Stimulated activated CD4-positive, alpha-beta T cell treated with anti-CD3 and anti-CD28 coated beads, TNF-alpha, amount 100 ng/mL, for 1 hour (primary cell): ENCODE measurements at places on chromosomes 2 and 18.

DNA sequence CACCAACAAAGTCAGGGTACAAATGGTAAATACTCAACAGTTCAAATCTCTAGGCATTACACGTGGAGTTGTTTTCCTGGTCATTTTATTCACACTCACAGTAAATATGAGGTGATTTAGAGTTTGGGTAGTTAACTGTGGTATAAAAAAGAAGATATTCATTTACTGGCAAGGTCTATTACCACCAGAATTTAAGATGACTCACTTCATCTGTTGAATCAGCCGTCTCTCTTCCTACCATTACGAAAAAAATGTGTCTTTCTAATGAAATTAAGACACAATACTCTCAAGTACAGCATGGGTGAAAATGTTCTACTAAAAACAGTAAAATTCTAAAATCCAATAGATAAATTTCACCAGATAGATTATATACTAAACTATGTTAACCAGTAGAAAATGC, 21.0 kb upstream of the GPR75 start:
- no peak for DNase-seq

GRCh38 chr2:180196419-180196977, 189.4 kb upstream of the CWC22 start:
- no peak for DNase-seq

DNA sequence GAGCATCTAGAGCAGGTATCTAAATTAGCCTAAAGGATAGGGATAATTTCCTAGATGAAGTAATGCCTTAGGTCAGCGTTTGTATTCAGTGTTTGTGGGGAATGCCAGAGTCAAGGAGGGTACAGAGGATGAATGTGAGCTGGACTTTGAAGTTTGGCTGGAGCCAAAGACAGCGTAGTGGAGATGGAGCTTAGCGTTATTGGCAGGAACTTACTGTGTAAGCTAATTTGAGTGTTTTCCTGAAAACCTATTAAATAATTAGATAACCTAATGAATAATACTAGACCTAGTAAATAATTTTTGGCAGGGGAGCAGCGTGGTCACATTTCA, 4.2 kb downstream of the RNF138 start:
- DNase-seq, result no peak

- no peak for DNase-seq
Observed at GRCh38 chr18:2036086-2036485, 535.2 kb downstream of the METTL4 start.

DNA sequence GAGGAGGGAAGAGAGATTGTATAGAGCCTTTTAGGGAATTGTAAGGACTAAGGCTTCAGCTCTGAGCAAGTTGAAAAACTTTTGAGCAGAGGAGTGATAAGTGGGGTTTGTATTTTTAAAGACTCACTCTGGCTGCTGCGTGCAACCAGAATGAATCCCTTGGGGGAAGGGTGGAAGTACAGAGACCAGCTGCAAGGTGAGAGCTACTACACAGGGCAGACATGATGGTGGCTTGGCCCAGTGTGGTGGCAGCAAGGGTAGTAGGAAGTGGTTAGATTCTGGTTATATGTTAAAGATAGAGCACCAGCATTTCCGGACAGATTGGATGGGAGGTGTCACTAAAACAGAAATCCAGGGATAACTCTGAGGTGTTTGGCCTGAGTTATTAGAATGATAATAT, 10.1 kb upstream of the SESTD1 start:
- DNase-seq, result no peak

GRCh38 chr18:62201870-62202269, 14.8 kb downstream of the RELCH start:
- DNase-seq, result no peak

DNA sequence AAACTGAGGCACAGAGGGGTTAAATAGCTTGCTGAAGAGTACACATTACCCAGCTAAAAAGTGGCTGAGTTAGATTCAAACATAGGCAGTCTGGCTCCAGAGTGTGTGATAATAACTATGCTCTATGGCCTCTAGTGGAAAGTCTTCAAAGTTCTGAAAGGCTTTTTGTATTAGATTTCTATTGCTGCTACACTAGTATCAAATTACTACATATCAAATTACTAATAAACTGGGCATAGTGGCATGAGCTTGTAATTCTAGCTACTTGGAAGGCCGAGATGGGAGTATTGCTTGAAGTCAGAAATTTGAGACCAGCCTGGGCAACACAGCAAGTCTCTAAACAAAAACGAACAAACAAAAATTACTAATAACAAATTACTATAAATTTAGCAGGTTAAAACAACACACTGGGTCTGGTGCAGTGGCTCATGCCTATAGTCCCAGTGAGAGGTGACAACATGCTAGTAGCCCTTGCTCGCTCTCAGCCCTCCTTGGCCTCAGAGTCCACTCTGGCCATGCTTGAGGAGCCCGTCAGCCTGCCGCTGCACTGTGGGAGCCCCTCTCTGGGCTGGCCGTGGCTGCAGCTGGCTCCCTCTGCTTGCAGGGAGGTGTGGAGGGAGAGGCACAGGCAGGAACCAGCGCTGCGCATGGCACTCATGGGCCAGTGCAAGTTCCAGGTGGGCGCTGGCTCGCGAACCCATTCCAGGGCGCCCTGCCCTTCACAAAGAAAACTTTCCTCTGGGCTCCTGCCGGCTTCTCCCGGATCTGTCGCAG, 38.2 kb upstream of the TWSG1 start:
- no peak for DNase-seq

DNA sequence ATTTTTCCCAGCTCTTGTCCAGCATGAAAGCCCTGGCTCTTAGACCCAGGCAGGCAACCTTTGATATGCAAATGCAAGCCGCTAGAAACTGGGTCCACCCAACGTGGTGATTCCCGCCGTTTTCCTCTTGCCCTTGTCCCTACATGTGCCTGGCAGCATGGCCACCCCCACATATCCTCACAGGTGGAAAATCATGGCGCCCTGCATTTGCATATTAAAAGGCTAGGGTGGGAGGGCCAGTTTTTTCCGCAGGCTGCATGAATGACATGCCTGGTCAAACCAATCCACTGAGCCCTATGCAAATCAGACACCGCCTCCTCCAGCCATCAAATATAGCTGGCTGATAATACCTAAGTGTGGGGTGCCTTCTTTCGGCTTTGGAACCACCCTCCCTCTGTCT, 1091.8 kb upstream of the NXPH2 start:
- DNase-seq, result no peak

DNA sequence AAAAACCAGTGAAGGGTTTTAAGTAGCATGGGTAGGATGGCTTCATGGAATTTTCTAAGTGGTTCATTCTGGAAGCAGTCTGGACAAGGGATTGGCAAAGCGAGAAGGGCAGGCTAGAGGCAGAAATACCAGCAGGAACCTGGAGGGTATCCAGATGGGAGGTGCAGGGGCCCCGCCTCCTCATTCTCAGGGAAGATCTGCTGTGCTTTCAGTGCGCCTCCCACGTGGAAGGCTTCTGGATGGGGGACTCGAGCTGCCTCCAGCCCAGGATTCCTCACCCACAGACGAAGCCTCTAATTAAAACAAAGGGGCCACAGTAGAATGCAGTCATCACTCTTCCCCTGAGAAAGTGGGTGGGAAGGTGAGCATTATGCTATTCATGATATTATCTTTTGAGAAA, 79.8 kb downstream of the VSNL1 start:
- DNase-seq, result no peak

DNA sequence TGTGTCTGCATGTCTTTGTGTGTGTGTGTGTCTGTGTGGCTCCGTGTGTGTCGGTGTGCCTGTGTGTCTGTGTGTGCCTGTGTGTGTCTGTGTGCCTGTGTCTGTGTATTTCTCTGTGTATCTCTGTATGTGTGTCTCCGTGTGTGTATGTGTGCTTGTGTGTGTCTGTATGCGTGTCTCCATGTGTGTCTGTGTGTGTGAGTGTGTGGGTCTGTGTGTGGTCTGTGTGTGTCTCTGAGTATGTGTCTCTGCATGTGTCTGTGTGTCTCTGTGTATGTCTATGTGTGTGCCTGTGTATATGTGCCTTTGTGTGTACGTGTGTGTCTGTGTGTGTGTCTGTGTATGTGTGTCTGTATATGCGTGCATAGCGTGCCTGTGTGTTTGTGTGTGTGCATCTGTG, 45.2 kb downstream of the MYCN start:
- no peak for DNase-seq

DNA sequence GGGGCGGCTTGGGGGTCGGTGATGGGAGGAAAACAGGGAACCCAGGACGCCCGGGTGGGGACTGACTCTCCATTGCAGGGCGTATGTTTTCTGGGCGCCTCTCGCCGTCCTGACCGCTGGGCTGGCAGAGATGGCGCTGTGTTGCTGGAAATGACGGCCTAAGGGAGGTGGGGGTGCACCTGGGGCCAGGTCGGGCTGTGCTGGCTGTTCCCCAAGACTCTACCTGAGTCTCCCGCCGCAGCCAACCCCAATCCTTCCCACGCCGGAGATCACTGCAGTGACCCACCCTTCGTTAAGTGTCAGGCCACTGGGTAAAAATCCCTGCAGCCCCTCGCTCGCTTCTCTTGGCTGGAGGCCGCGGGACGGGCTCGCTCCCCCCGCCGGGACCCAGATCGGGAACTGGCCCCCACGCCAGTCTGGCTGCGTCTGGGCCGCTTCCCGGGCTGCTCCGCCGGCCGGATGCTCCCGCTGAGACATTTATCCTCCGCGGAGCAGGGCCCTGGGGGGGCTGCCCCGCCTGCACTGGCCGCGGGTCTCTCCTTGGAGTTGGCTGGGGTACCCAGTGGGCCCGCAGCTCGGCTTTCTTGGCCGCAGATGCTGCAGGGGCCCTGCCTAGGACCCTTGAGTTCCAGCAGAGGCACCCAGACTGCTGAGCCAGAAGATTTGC, 7.8 kb upstream of the ARMC9 start:
- DNase-seq, result no peak

DNA sequence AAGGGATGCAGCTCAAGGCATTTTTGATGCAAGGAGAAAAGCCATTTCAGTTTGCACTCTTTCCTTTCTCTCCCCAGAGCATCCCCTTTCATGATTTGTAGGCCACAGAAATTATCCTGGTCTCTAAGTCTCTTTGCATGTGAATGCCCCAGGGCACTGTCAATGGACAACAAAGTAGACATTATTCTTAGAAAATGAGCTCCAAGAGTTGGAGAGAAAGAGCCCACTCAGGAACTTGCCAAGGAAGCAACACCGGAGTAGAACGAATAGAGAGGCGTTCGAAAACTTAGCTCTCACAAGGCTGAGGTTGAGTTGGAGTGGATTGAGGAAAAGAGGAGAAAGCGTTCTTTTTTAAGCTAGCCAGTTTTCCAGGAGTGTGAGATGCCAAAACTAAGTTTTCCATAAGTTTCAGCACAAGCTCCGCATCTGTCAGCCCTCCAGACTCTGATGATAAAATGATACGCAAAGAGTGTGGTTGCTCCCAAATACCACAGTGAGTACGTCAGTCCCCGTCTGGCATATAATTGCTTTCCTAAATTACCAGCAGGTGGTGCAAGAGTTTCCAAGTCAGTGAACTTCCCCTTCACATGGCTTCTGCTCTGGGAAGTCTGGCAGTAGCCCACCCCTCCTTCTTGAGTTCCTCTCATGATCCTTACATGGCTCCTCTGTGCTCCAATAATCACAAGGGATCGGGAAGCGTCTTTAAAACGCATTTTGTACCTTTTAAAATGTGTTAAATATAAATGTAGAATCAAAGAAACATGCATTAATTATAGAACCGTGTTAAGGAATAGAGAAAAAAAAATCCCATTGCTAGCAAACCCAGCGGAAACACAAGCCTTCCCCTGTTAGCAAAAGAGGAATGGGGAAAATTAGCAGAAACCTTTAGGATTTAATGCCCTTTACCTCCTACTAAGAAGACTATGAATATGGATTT, 1060.6 kb upstream of the FANCL start:
- no peak for DNase-seq

- DNase-seq, result no peak
Observed at GRCh38 chr2:6113786-6114185, 421.6 kb downstream of the SOX11 start.

- no peak for DNase-seq
Observed at GRCh38 chr2:181746844-181747243, 66.5 kb upstream of the NEUROD1 start.

DNA sequence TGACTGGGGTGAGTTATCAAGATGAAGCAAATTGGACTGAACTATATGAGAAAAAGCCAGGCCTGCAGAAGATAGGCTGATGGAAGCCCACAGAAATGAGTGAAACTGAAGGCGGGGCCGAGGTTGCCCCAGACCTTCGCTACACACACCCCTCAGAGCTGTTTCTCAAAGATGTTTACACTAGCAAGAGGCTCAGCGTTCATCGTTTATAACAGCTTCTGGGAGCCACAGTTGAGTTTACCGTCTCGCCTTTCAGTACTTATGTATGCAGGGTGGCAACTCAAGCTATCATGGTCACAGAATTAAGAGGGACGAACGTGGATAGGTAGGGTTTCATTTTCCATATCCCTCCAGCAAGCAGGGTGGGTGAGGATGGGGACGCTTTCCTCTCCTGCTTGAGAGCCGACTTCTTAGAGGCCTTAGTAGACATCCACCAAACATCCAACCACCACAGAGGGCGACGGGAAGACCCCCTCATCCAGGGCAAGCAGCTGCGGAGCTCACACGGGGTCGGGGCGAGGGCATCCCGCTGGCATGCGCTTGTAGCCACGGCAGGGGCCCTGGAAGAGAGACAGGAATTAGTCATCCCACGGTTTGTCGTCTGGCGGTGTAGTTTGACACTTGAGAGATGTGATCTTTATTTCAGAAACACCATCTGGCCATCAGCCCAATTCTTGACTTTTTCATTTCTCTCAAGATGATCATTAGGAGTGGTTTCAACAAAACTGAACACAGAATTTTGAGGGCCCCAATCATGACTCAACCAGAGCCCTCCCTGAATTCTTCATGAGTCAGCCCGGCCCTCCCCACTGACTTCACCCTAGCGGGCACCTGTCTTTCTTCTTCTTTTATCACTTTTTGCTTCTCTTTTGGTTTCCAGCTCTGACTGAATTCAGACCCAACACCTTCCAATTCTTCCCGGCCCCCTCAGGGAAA, 109.1 kb upstream of the CTDP1 start:
- no peak for DNase-seq

GRCh38 chr2:161384864-161385263, 31.2 kb upstream of the TBR1 start:
- DNase-seq, result no peak
